ENCODE measurements at places on chromosomes 11 and 22. TPM values are rescaled to one million over a fixed set of nuclear protein-coding genes. Genes with fewer than 3 reads are reported as not detected.

GRCh38 chr22:41106122-41106968, 14.0 kb downstream of the EP300 start:
- DNase-seq = no peak

Gene PLET1
- total RNA-seq = not detected

GRCh38 chr22:19108807-19109197, 13.4 kb downstream of the DGCR2 start:
- DNase-seq = no peak

DNA sequence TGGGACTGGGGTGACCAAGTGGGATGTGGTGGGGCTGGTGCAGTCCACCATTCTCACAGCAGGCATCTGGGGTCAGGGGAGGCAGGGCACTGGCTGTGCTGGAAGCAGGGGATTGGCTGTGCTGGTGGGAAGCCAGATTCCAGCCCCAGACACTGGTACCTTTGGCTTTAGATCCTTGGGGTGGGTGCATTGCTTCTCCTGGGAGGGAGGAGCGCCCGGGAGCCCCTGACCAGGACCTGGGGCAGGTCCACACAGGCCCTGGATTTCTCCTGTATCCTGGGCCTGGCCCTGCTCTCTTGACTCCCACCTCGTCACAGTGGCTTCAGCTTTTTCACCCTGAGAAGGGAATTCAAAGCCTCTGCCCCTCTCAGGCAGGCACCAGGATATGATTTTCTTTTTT, 38.5 kb downstream of the ST3GAL4 start:
- no peak for DNase-seq

- DNase-seq = no peak
These were observed 802 bp downstream of the KBTBD3 start for GRCh38 chr11:106076171-106076918.

Gene LTO1
- total RNA-seq = 21.0 TPM

Gene PES1
- total RNA-seq = 133 TPM

- DNase-seq = no peak
These were observed 147.5 kb downstream of the ELP4 start for GRCh38 chr11:31657091-31657490.

DNA sequence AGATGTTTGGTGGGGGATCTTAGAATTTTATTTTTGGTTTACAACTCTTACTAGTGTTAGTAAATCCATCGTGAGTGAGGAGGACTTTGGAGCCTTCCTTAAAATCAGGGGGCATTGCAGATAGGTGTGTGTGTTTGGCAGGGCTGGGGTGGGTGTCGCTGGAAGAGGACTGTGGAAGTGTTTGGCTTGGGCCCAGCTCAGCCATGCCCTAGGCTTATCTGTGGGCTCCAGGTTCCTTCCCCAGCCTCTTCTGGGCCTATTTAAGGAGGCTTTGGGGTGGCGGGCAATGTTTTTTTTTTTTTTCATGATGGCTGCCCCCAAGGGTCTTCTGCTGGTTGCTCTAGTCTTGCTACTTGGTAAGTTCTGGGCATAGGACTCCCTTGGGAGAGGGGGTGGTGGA, 22.1 kb downstream of the MTFP1 start:
- no peak for DNase-seq
